Kasumi-1 (cell line): ENCODE measurements at places on chromosomes 3 and 15.

DNA sequence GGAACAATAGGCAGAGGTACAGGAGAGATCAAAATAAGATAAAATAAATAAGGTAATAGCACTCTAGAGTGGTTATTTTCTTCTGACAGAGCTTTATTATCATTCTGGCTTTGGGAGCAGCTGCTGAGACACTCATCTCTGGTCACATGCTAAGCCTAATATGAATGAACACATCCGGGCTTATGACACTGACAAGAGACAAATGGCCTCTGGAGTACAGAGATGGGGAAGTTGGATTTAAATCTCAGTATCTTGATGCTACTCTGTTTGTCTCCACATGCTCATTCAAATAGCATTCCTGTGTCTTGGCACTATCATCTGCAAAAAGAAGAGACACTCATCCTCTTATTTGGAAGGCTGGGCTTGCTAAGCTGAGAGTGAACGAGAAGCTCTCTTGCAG is 55.6 kb downstream of the TMEM45A start:
- DNase-seq = no peak

DNA sequence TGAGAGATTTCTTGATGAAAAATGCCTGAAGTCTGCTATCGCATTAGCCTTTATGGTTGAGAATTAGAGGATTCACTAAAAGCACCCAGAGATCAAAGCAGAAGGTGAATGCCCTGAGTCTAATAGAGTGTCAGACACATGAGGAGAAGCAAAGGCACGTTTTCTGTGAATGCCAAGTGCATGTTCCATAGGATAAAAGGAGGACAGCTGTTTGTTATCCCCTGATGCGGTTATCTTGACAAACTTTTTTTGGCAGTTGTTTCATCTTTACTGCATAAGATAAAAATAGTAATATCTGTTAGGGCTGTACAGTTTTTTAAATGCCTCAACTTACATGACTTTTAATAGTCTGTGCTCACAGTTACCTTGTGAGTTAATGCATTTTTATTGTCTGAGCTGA is 65.3 kb upstream of the CD96 start:
- no peak for DNase-seq

DNA sequence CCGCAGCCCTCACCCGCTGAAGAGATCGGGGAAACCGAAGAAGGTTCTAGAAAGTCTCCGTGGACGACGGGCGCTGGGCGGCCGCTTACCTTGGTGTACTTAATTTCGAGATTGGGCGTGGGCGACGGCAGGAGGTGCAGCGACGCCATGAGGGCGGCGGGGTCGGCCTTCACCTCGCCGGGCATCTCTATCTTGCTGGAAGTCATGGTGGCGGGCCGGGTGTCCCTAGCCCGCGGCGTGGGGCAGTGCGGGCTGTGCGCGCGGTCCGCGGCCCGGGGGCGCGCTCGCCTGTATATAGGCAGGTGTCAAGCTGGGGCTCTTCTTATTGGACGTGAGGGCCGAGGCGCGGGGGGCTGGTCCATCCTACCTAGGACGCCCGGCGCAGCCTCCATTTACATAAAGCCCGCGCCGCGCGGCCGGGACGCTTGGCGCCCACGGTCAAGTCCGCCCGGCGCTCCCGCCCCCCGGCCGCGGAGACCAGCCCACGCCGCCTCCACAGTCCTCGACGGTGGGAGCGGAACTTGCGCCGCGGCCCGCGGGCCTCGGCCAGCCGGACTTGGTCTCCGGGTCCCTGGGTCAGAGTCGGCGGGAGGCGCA is at the start of gene ALDH1A2:
Gene ALDH1A2 (minus strand): TSS at position 267 of the 597 bp plus-strand sequence. CDS start 61 bp downstream, at position 206.
- no peak for DNase-seq

GRCh38 chr3:12870942-12871341 is 29.6 kb upstream of the RPL32 start:
- DNase-seq = no peak

GRCh38 chr3:21237638-21238037 is 513.4 kb downstream of the ZNF385D start:
- no peak for DNase-seq

- DNase-seq = peak; percentile 83
Measured at GRCh38 chr15:90482124-90483011, 47.4 kb upstream of the CRTC3 start.

DNA sequence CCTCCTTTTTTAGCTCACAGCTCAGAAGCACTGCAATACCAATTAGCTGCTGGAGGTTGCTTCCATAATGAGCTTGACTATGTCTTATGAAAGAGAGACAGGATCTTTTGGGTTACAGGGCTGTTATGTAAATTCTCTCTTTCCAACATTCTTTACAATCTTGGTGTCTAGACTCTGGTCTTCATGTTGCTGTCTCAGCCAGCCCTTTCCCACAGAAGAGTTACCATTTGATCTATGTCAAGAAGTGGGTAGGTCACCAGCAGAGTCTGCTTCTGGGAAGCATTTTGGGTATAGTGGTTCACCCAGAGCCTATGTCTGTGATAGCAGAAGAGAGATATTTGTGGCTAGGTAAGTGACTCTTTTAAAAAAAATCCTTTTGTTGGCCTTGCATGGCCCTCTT is 234.5 kb downstream of the SATB1 start:
- DNase-seq = no peak

DNA sequence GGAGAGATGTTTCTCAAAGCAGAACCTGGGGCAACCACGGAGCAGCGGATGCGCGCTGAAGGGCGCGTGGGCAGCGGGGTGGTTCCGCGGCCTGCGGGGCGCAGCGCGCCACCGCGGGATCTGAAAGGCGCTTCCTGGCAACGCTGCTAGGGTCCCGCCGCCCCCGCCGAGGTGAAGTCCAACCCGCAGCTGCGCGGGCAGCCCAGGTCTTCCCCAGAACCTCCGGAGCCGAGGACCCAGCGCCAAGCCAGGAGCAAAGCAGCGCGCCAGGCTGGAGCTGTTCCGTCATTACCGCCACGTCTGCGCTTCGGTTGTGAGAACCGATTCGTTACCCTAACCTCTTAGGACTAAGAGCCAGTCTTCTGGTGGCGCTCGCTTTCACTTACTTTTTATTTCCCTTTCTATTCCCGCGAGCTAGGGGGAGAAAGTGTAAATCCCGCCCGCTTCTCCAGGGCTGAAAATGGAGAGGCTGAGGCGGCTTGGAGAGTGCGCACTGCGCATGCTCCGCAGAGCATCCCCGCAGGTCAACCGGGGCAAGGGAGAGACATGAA is 3.2 kb upstream of the GABRG3 start:
- DNase-seq = no peak

DNA sequence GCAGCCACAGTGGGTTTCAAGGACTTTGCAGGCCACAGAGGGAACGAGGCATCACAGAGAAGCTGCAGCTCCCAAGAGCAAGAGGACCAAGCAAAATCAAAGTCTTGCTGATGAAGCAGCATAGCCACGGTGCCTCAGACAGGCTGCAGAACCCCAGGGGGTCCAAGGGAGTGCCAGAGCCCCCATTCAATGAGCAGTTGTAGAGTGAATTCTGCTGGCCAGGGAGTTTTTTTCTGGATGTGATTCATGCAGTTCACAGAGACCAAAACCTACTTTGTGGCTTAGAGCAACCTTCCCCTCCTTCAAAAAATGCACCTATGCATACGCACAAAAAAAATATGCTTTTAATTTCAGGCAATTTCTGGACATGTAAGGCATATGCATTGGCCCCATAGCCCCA is 409.0 kb downstream of the VPS13C start:
- DNase-seq = no peak

DNA sequence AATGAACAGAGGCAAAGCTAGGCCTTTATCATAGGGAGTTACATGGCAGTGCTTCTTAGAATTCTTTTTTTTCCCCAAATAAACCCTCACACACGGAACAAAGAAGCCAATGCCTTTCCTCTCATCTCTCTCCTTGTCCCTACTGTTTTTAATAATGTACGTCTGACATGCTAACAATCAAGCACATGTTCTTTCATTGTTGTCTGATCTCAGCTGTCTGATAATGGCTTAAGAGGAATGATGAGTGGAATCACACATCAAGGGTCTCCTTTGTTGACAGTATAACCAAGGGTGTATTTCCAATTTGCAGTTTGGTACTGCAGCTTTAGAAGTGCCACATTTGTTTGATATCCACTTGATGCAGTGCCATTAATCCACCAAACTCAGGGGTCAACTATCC is 34.8 kb upstream of the EPHA3 start:
- DNase-seq = no peak

- no peak for DNase-seq
Measured at GRCh38 chr3:137641879-137642704, 122.0 kb upstream of the SOX14 start.

GRCh38 chr15:81163961-81164800 is 30.1 kb downstream of the CFAP161 start:
- DNase-seq = no peak

DNA sequence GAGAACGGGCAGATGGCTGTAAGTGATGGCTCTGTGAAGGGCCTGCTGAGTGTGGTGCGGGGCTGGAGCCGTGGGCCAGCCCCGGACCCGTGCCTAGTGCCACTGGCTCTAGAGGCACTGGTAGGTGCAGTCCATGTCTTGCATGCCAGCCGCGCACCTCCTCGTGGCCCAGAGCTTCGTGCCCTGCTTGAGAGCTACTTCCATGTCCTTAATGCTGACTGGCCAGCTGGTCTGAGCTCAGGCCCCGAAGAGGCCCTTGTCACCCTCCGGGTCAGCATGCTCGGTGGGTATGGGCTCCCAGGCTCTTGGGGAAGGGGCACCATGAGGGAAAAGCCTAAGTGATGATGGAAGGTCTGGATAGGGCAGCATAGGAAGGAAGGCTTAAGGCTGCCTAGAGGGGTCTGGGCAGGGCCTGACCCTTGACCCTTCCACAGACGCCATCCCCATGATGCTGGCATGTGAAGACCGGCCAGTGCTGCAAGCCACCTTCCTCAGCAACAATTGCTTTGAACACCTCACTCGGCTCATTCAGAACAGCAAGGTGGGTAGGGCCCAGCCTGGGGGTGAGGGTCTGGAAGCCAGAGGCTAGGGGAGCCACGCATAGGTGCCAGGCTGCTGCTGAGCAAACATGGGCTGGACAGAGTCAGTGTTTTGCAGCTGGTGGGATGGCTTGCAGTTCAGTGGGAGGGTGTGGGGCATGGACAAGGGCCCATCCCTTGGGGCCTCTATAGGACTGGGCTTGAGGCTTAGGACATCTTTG is 12.1 kb downstream of the NBEAL2 start:
- no peak for DNase-seq
